ENCODE measurements at places on chromosomes 5 and 9. TPM values are rescaled to one million over a fixed set of nuclear protein-coding genes. Genes with fewer than 3 reads are reported as not detected.

The CHSY3 gene
- 4.2 TPM for polyA plus RNA-seq

The FAM153A gene
- polyA plus RNA-seq, result 1.3 TPM

The MSMP gene
- polyA plus RNA-seq, result not detected

The ZNF474 gene
- 0.26 TPM for polyA plus RNA-seq

The OBP2B gene
- 0.32 TPM for polyA plus RNA-seq

The RHOBTB3 gene
- 80.9 TPM for polyA plus RNA-seq

The SLC1A1 gene
- polyA plus RNA-seq, result 1.7 TPM

The SLC27A6 gene
- 1.6 TPM for polyA plus RNA-seq

The PCDHB11 gene
- polyA plus RNA-seq, result 6.3 TPM

The ARL14EPL gene
- not detected for polyA plus RNA-seq

The PPP3R2 gene
- polyA plus RNA-seq, result 0.17 TPM
